Aorta (tissue), 5 donors: ENCODE measurements at places on chromosomes 7 and 10. TPM values are rescaled to one million over a fixed set of nuclear protein-coding genes. Genes with fewer than 3 reads are reported as not detected.

DNA sequence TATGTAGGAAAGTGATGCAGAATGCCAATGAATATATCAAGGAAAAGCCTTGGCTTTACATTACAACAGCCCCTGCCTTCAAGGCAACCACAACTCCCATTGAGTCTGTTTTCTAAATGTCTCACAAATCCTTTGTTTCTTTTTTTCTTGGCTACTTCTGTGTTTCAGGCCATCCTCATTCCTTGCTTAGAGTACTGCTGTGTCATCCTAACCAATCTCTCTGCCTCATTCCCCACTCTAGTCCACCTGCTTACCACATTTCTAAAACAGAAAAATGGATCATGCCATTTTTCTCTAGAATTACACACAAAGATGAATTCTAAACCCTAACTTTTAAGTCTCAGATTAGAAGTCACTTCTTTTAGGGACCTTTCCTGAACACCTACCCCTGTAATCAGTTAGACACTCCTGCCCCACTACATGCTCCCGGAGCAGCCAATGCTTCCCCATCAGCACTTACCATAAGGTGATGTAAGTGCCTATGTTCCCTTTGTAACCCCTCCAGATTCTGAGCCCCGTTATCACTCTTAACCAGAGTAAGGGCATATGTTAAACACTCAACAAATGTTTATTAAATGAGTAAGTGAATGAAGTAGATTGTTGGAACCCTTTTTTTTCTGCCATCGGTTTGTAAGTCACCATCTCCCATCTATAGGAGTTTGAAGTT lies 2.8 kb downstream of the BORCS7 start:
- H3K27ac ChIP-seq = no peak overlapping the region
- H3K4me1 ChIP-seq = no peaks in the 10 kb centered on the region
- H3K27me3 ChIP-seq = no peaks in the 10 kb centered on the region
- no peak for DNase-seq
- no peaks in the 10 kb centered on the region for H3K36me3 ChIP-seq

DNA sequence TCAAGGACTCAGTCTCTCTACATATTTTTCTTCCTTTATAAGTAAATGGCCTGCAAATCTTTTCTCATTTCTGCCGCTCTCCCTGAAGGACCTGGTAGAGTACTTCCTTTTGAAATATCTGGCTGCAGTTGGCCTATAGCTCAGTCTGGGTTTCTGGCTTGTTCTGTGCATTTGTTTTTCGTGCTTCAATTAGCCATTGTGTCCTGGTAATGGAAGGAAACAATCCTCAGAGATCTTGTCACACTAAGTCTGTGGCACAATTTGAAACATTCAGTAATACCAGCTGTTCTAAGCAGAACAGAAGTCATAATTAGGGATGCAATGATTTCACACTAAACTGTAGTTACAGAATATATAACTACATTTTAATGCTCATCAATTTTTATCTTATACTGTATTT lies 545.0 kb downstream of the NRG3 start:
- H3K27me3 ChIP-seq = no peaks in the 10 kb centered on the region
- H3K4me1 ChIP-seq = no peaks in the 10 kb centered on the region
- H3K27ac ChIP-seq = no peak overlapping the region
- no peak for DNase-seq

- H3K4me3 ChIP-seq = no peak overlapping the region
- no peak overlapping the region for H3K27ac ChIP-seq
- H3K27me3 ChIP-seq = no peaks in the 10 kb centered on the region
These were observed 273.6 kb downstream of the DYNC1I1 start for GRCh38 chr7:96045919-96046318.

GPR141 gene
- 4.2 TPM for total RNA-seq

GRCh38 chr10:13789448-13789829 lies 202.7 kb downstream of the PRPF18 start:
- no peaks in the 10 kb centered on the region for H3K27me3 ChIP-seq
- no peaks in the 10 kb centered on the region for H3K4me1 ChIP-seq
- no peaks in the 10 kb centered on the region for H3K36me3 ChIP-seq

DNA sequence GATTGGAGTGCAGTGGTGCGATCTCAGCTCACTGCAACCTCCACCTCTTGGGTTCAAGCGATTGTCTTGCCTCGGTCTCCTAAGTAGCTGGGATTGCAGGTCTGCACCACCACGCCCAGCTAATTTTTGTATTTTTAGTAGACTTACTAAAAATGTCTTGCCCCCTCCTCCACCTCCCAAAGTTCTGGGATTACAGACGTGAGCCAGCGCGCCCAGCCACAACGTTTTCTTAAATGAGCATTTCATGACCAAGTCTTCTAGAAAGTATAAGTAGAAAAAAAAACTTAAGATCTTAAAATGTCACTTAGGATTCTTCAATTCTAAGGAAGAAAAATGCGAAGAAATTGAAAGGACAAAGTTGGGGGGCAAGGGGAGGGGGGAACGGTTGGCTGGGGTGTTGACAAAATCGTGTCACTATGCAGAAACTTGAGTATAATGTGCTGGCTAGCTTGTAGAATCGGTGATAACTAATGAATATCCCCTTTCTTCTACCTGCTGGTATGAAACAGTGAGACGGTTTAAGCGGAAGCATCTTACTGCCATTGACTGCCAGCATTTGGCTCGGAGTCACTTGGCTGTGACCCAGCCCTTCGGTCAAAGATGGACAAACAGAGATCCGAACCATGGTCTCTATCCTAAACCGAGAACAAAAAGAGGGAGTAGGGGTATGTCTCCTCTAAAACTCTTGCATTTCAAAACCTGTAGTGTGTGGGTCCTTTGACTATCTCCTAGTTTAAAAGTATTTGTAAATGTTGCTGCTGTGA lies 12.7 kb downstream of the FBH1 start:
- H3K36me3 ChIP-seq = no peaks in the 10 kb centered on the region
- H3K27ac ChIP-seq = no peak overlapping the region
- H3K27me3 ChIP-seq = no peaks in the 10 kb centered on the region
- H3K4me1 ChIP-seq = no peaks in the 10 kb centered on the region
- no peak for DNase-seq

DNA sequence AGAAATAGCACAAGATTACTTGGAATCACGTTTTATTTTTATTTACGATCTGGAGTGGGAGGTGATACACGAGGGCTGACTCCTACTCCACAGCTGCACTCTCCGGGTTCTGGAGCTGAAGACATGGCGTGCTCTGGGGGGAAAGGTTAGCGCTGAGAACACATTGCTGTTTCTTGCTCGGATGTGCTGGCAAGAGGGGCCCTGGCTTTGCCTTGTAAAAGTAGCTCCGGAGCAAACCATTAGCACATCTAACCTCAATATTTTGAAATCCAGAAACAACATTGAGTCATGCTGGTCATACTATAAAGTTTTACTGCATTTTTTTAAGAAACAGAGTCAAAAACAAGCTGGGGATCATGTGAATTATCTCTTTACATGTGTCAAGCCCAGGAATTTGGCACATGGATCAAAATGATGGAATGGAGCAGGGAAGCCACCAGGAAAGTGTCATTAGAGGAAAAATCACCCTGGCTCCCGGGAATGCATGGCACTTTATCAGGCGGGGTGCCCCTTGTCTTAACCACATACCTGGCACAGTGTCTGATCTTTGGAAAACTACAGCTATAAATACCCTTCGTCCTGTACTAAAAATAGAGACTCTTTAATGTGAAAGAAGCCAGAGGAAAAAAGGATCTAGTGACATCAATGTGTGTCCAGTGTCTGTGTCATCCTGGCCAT lies 31.6 kb upstream of the LYZL1 start:
- H3K27ac ChIP-seq = no peak overlapping the region
- peaks cover 3% of the 10 kb centered on the region for H3K4me1 ChIP-seq
- H3K4me3 ChIP-seq = no peak overlapping the region
- DNase-seq = peak; percentile 73
- no peaks in the 10 kb centered on the region for H3K27me3 ChIP-seq

HKDC1 gene
- not detected for total RNA-seq

GRCh38 chr7:77321300-77321699 lies 94.8 kb downstream of the GSAP start:
- peaks cover 6% of the 10 kb centered on the region for H3K4me1 ChIP-seq

TRRAP gene
- 41.9 TPM for total RNA-seq

DNA sequence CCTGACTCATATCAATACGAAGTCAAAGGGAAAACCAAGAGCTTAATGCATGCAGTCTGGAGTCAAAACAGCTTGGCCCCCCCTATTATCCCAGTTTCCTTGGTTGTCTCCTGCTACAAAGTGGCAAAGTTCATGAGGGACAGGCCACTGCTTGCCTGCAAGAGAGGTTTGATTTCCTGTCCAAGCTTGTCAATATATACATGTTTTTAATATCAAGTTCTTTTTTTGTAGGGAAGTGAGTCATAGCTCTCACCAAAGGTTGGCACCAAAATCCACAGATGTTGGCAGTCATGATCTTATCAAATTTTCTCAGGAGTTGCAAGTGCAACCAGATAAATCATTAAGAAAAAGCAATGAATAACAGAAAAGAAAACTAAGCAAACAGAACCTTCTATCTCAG lies 176.8 kb downstream of the COBL start:
- H3K27me3 ChIP-seq = no peaks in the 10 kb centered on the region
- no peak overlapping the region for H3K27ac ChIP-seq
- H3K4me1 ChIP-seq = no peaks in the 10 kb centered on the region
- no peak overlapping the region for H3K4me3 ChIP-seq
- H3K36me3 ChIP-seq = no peaks in the 10 kb centered on the region

DNA sequence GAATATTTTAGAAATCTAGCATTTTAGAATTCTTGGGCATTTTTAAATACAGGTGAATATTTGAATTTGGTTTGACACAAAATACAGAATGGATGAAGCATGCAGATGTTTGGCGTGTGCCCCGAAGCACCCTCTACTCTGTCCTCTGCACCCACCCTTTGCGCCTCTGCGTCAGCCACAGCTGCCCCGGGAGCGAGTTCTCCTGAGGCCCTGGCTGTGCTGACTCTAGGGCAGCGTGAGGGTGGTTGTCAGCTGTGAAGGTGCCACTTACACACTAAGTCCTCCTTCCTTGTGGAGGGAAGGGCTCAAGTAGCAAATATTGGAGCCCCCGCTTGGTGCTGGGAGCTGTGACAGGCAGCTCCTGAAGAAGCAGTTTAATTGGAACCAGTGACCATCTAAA lies 48.4 kb downstream of the DAGLB start:
- no peak for DNase-seq
- H3K27me3 ChIP-seq = no peaks in the 10 kb centered on the region
- H3K4me3 ChIP-seq = no peak overlapping the region
- peaks cover 9% of the 10 kb centered on the region for H3K36me3 ChIP-seq
- no peaks in the 10 kb centered on the region for H3K4me1 ChIP-seq

DNA sequence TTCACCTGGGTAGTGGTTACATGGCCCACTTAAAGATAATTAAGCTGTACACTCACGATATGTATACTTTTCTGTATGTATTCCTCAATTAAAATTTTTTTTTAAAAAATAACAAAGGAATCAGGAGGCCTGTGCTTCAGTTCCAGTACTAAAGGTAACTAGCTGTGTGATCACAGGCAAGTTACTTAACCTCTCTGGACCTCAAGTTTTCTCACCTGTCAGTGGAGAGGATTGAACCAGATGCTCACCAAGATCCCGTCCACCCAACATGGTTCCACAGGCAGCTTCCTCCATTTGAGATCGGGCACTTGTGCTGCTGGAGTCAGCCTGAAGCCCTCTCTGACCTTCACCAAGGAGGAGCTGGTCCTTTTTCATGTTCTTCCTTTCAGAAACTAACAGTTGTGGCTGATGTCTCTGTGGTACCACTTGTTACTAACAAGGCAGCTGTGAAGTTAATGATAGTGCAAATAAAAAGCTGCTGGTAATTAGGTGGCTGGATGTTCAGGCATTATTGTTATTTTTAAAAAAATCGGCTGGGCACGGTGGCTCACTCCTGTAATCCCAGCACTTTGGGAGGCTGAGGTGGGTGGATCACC lies 29.4 kb upstream of the SMNDC1 start:
- no peaks in the 10 kb centered on the region for H3K36me3 ChIP-seq
- no peak for DNase-seq
- no peak overlapping the region for H3K27ac ChIP-seq
- no peaks in the 10 kb centered on the region for H3K27me3 ChIP-seq
- no peaks in the 10 kb centered on the region for H3K4me1 ChIP-seq

- no peak for DNase-seq
- H3K27ac ChIP-seq = no peak overlapping the region
- H3K4me3 ChIP-seq = no peak overlapping the region
- H3K4me1 ChIP-seq = no peaks in the 10 kb centered on the region
- no peaks in the 10 kb centered on the region for H3K27me3 ChIP-seq
These were observed 122.9 kb upstream of the GLI3 start for GRCh38 chr7:42359946-42360345.

GRCh38 chr10:22682237-22683139 lies 31.9 kb downstream of the PIP4K2A start:
- no peak overlapping the region for H3K4me3 ChIP-seq
- H3K36me3 ChIP-seq = no peaks in the 10 kb centered on the region
- H3K27ac ChIP-seq = no peak overlapping the region
- H3K4me1 ChIP-seq = peaks cover 5% of the 10 kb centered on the region

DNA sequence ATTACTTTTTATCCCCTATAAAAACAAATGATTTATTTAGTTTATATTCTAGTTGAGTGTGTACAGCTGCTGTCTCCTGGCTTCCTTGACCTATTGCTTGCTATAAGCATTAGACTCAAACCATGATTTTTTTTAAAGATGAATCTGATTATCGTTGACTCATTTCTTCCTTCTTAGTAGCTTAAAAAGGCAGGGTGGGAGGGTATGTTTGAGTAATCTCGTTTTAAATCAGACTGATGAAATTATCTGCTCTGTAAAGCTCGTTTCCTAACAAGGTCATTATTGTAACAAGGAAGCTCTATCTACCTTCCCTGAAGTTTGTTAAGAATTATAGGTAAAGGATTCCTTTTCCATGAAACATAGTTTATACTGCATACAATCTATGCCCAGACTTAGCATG lies 276.3 kb upstream of the KCND2 start:
- no peaks in the 10 kb centered on the region for H3K27me3 ChIP-seq
- no peak overlapping the region for H3K27ac ChIP-seq
- no peaks in the 10 kb centered on the region for H3K4me1 ChIP-seq
- H3K4me3 ChIP-seq = no peak overlapping the region

DNA sequence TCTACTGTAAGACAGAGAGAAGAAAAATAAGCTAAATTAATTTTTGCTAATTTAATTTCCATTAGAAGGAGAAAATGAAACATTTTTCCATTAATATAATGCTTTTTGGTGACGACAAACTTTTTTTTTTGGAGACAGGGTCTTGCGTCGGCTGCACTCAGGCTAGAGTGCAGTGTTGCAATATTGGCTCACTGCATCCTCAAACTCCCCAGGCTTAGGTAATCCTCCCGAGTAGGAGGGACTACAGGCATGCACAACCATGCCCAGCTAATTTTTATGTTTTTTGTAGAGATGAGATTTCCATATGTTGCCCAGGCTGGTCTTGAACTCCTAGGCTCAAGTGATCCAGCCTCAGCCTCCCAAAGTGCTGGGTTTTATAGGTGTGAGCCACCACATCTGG lies 229.8 kb upstream of the LRRN3 start:
- no peaks in the 10 kb centered on the region for H3K4me1 ChIP-seq
- H3K27me3 ChIP-seq = no peaks in the 10 kb centered on the region
- H3K27ac ChIP-seq = no peak overlapping the region
- no peaks in the 10 kb centered on the region for H3K36me3 ChIP-seq

- no peaks in the 10 kb centered on the region for H3K27me3 ChIP-seq
- no peaks in the 10 kb centered on the region for H3K4me1 ChIP-seq
- DNase-seq = no peak
- H3K4me3 ChIP-seq = peak overlapping the region; percentile 95
These were observed 495 bp downstream of the EIF3B start for GRCh38 chr7:2354939-2355704.

ADAM8 gene
- total RNA-seq = 17.0 TPM
